ENCODE measurements at places on chromosomes 12 and 14.

DNA sequence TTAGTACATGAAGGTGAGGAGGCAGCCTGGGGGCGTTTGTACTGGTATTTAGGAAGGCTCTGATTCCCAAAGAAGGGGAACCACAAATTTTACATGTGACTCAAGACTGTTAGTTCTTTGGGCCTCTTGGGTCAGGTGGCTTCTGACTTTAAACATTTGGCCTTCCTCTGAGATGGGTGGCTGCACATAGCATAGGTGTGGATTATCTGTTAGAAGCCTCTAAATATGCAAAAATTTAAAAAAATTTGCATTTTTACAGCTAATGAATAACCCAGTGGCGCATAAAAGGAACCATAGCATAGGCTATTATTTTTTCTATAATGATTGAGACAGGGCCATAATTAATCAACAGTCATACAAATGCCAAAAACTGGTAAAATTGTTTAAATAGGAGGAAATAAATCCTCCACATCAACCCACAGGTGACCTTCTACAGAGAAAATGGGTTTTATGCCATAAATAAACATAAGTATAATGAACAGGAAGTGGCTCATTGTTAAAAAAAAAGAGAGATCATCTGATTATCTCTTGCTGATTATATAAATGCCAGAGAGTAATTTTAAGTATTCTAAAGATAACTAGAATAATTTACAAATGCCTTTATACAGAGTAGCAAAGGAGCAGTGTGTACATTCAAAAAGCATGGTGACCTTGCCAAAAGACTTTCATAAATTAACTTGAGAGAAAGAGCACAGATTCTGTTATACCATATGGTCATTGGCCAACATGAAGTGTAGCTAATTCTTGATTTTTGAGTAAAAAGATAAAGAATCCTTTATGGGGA lies 284.2 kb upstream of the ATP2B1 start:
- DNase-seq, result no peak

- DNase-seq, result no peak
Observed at GRCh38 chr12:79737875-79738718, 47.3 kb upstream of the PAWR start.

DNA sequence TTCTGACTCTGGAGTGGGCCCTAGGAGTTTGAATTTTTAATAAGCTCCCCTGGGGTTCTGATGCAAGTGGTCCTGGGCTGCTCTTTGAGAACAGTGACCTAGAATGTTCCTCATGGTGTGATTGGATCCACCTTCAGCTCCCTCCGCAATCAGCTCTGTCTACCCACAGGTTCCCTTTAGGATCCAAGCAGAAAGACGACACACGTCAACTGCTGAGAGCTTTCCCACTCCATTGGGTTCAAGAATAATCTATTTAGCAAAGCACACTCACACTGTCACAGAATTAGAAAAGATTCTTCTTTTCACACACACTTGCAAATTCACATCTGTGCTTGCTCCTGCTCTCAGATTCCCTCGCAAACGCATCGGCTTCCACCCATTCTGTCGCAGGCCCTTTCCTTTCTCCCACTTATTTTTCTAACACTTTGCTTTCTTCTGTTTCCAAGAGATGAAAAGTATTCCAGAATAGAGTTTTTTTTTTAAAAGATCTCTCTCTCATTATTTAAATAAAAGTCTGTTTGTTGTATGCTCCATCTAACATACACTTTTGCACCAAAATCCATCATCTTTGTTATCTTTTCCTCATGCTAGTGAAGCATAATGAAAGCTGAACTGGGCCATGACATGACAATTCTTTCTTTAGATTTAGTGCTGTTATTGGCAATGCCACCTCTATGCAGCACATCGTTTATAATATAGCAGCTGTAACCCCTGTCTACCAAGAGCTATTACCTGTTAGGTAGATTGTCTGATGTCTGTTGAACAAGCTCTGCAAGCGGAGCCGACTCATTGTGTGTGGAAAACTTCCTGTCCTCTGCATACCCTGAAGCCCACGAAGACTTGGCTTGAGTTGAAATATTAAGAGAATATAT lies 73.1 kb downstream of the CACNA1C start:
- DNase-seq, result no peak

GRCh38 chr14:52494444-52494843 lies 57.9 kb downstream of the TXNDC16 start:
- DNase-seq, result no peak

GRCh38 chr14:59268011-59268410 lies 79.5 kb downstream of the DAAM1 start:
- DNase-seq, result no peak

DNA sequence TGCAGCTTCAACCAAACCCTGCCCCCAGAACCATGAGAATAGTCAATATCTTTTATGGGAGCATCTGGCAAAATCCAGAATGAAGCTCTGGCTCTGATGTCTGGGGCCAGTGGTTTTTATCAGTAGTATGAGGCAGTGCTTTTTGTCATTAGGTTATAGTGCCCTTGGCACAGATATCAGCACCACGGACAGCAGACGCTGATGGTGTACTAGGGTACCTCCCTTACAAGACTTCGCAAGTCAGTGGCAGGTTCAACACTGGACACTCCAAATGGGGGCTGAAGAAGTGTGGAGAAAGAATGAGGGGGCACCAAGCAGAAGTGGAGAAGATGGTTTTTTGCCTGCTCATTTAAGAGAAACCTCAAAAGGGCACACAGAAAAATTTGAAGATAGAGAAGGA lies 68.2 kb upstream of the E2F7 start:
- DNase-seq, result no peak
